Mesothelial cell of epicardium (in vitro differentiated cells): ENCODE measurements at places on chromosomes 11 and 22. TPM values are rescaled to one million over a fixed set of nuclear protein-coding genes. Genes with fewer than 3 reads are reported as not detected.

The TPH1 gene
- total RNA-seq: 0.54 to 1.4 TPM (median 0.54 TPM) in 3 replicates

The NPAS4 gene
- total RNA-seq: 1.00 to 1.2 TPM (median 1.1 TPM) in 3 replicates

The LIF gene
- total RNA-seq: 15.4 to 16.9 TPM (median 15.8 TPM) in 3 replicates

The ZP1 gene
- 0.16 to 0.31 TPM in 2 of 3 replicates, not detected in the other for total RNA-seq

The MAPK11 gene
- 5.9 to 8.4 TPM (median 8.3 TPM) in 3 replicates for total RNA-seq

The AIFM3 gene
- 2.4 to 3.2 TPM (median 2.5 TPM) in 3 replicates for total RNA-seq

The MAP4K2 gene
- 23.7 to 25.8 TPM (median 25.0 TPM) in 3 replicates for total RNA-seq

The APOC3 gene
- total RNA-seq: not detected in 3 replicates

DNA sequence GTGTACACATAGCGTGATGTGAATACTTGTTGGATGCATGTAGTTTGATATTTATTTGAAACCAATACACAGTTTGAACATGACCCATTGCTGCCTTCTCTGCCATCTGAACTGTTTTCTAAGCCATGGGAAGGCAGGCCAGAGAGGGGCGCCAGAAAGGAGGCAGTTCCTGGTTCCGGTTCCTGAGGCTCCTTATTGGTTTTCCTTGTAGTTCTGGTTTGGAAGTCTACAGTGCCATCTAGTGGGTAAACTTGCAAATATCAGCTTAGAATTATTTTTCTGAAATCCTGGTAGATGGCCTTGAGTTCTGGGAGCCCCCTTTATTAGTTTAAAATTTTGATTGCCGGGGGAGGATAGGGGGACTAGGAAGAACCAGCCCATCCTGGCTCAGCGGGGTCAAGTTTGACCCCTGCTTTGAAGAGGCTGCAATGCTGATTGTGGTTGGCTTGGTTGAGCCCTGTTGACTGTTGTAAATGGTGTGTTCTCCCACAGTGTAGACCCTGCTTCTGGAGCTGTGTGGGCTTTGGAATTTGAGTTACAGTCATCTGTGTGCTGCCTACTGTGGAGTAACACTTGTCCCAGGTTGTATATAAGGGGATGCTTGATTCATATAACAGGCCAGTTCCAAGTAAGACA lies 48.4 kb downstream of the GRAMD1B start:
- H3K4me3 ChIP-seq: no peak overlapping the region
- H3K36me3 ChIP-seq: no peaks in the 10 kb centered on the region
- H3K27me3 ChIP-seq: no peaks in the 10 kb centered on the region
- H3K27ac ChIP-seq: peak overlapping the region; percentile 19
- peaks cover 16% of the 10 kb centered on the region for H3K4me1 ChIP-seq

DNA sequence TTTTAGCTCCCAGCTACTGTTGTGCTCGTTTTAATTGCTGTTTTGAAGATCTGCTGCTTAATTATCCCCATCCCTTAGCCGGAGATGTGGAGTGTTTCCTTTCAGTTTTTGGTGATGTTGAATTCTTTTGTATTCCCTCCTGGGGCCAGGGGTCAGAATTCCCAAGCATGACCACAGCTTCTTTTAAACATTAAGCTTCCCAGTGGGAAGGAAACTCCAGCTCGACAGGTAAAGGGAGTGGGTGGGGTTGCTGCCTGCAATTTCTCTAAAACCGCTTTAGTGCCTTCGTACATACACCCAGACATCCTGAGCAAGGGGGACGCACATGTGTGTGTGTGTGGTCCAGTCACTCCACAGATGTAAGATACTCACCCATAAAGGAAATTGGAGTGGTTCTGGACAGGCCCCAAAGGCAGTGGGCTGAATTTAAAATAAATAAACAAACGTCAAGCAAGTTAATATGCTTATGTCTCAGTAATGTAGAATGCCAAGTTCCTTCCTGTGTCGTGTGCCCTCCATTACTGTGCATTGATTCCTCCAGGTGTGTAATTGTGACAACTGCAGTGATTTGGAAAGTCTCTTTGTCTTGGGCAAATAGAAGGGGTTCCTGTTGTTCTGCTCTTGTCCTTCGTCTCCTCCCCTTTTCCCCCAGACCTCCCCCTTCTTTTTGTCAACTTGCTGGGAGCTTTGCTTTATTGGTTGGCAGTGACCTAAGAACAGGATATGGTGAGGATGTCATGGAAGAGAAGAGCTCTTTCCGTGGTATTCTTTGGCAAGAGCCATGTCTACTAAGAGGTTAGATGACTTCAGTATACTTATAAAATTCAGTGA lies 19.2 kb upstream of the ADSL start:
- peaks cover 2% of the 10 kb centered on the region for H3K4me1 ChIP-seq
- no peak for DNase-seq
- H3K4me3 ChIP-seq: no peak overlapping the region
- H3K36me3 ChIP-seq: peaks cover 31% of the 10 kb centered on the region
- H3K27ac ChIP-seq: no peak overlapping the region

DNA sequence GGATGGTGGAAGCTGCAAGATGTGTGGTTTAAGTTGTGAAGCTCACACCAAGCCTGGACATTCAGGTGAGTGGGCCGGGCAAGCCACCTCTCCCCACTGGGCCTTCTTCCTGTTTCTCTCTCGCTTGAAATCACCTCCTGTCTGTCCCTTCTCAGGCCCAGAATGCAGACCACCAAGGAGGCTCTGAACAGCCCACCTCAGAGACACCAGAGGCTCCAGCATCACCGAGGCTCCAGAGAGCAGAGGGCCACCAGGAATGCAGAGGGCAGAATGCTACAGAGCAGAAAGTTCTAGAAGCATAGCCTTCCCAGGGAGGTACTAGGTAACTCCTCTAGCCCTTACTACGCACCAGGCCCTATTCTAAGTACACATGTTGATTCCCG lies 14.8 kb upstream of the IL2RB start:
- H3K36me3 ChIP-seq: no peaks in the 10 kb centered on the region
- no peak overlapping the region for H3K4me3 ChIP-seq
- H3K27me3 ChIP-seq: no peaks in the 10 kb centered on the region
- peaks cover 3% of the 10 kb centered on the region for H3K4me1 ChIP-seq
- DNase-seq: no peak

DNA sequence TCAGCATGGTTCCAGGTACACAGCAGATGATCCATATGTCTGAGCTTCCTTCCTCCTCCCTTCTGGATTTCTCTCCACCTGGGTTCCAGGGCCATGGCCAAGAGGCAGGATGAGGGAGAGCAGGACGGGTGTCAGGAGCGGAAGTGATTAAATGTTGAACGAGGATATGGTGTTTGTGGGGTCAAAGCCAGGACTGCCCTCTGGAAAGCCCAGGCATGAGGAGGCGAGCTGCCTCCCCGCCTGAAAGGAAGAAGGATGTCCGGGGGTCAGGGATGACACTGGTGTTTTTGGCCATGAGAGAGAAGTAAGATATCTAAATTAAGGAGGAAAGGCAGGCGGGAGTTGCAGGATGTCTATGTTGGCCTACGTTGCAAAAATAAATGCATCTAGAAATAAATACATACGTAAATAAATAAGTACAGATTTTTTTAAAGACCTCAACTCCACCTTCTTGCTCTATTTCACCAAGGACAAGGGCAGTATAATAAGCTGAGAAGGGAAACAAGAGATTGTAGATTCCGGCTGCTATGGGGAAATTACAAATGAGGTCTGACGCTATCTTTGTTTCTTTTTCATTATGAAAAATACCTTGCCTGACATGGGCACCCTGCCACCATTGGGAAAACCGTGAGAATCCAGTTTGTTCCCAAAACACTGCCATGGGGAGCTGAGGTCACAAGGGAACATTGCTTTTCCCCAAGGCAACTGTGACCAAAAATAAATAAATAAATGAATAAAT lies 27.6 kb upstream of the LIPT2 start:
- no peak overlapping the region for H3K27ac ChIP-seq
- H3K27me3 ChIP-seq: peaks cover 2% of the 10 kb centered on the region
- no peak for DNase-seq

- no peaks in the 10 kb centered on the region for H3K4me1 ChIP-seq
- H3K27ac ChIP-seq: no peak overlapping the region
- H3K27me3 ChIP-seq: peaks cover 10% of the 10 kb centered on the region
- DNase-seq: no peak
- H3K36me3 ChIP-seq: no peaks in the 10 kb centered on the region
Measured at GRCh38 chr11:109247071-109247470, 174.9 kb upstream of the C11orf87 start.

DNA sequence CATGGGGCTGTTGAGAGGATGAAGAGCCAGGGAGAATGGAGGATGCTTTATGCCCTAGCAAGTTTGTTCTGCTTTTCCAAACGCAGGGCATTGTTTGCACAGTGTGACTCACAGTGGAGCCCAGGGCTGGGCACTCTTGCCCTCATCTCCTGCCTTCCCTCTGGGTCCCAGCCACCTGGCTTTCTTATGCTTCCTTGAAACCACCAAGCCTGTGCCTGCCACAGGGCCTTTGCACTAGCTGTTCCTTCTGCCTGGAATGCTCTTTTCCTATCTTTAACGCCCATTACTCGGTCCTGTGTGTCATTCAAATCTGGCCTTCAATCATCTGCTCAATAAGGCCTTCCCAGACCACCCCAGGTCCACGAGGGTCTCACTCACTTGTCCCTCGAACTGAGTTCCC lies 46.9 kb upstream of the RFPL3 start:
- no peaks in the 10 kb centered on the region for H3K36me3 ChIP-seq
- no peak overlapping the region for H3K4me3 ChIP-seq
- H3K27ac ChIP-seq: no peak overlapping the region

DNA sequence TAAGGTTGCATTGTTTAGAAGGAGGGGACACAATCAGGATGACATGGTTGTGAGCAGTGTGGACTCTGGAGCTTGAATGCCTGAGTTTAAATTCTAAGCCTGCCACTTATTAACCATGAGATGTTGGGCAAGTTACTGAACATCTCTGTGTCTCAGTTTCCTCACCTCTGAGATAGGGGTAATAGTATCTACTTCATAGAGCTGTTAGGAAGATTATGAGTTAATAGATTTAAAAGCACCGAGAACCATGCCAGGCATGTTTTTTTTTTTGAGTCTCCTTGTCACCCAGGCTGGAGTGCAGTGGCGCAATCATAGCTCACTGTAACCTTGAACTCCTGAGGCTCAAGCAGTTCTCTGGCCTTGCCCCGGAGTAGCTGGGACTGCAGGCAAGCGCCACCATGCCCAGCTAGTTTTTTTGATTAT lies 33.3 kb downstream of the ST14 start:
- H3K27ac ChIP-seq: no peak overlapping the region
- H3K4me3 ChIP-seq: no peak overlapping the region
- DNase-seq: no peak
- peaks cover 7% of the 10 kb centered on the region for H3K36me3 ChIP-seq
- H3K27me3 ChIP-seq: no peaks in the 10 kb centered on the region

GRCh38 chr11:30432178-30432577 lies 109.3 kb downstream of the ARL14EP start:
- no peaks in the 10 kb centered on the region for H3K27me3 ChIP-seq
- peaks cover 44% of the 10 kb centered on the region for H3K4me1 ChIP-seq
- peak overlapping the region; percentile 89 for H3K27ac ChIP-seq
- H3K36me3 ChIP-seq: peaks cover 11% of the 10 kb centered on the region
- H3K4me3 ChIP-seq: no peak overlapping the region

GRCh38 chr22:20605328-20605727 lies 97.9 kb downstream of the MED15 start:
- no peak for DNase-seq
- peaks cover 8% of the 10 kb centered on the region for H3K4me1 ChIP-seq
- no peak overlapping the region for H3K27ac ChIP-seq

DNA sequence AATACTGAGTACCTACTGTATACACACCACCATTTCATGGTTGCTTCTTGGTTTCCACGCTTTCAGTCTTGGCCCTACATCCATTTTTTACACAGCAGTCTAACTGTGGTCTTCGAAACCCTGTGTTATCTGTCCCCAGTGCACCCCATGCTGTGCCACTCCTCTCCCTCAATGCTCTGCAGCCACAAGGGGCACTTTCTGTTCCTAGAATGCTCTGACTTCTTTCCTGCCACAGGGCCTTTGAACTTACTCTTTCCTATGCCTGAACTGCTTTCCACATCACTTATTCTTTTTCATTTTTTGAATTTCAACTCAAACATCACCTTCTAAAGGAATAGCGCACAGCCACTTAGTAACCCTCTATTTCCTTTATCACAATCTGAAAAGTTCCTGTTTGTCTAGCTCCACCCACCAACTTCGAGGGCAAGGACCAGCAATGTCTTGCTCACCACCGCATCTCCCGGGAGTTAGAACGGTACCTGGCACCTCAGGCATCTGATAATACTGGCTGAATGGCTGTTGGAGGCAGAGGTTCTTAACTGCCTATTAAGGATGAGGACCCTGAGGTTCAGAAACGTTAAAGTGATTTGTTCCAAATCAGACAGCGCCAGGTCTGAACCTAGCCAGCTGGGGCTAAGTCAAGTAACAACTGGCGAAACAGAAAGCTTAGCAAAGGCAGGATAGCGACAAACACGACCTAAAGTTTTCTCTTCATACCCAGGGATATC lies 568 bp downstream of the ALG8 start:
- H3K27me3 ChIP-seq: no peaks in the 10 kb centered on the region
- no peak for DNase-seq

GRCh38 chr11:134331354-134332188 lies at the start of gene GLB1L2:
Gene GLB1L2 (plus strand): TSS chr11:134331988. CDS start chr11:134332062, 74 bp downstream.
- H3K4me3 ChIP-seq: peak within 1 kb of the TSS; percentile 74
- H3K27me3 ChIP-seq: peaks cover 72% of the 10 kb centered on the region
- no peaks in the 10 kb centered on the region for H3K36me3 ChIP-seq
- H3K4me1 ChIP-seq: peaks cover 14% of the 10 kb centered on the region

DNA sequence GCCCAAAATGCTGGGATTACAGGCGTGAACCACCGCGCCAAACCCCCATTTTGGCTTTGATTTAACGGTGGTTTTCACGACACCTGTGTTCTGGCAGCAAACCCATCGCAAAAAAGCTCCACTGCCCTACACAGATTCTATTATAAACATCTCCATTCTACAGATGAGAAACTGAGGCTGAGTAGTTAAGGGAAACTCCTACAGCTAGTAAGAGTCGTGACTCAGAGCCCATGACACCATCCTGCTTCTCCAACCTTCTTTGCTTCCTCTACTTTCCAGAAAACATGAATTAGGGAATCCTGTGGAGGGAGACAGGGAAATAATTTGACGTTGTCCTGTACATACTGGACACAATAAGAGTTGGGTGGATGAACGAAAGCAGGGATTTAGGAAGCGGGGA lies 429 bp upstream of the SNX15 start:
- H3K4me3 ChIP-seq: peak overlapping the region; percentile 71
- H3K27me3 ChIP-seq: no peaks in the 10 kb centered on the region
- H3K36me3 ChIP-seq: no peaks in the 10 kb centered on the region
- no peak for DNase-seq

GRCh38 chr11:20739107-20739506 lies 69.7 kb downstream of the NELL1 start:
- DNase-seq: no peak
- H3K27me3 ChIP-seq: peaks cover 13% of the 10 kb centered on the region
- no peak overlapping the region for H3K27ac ChIP-seq
- H3K4me3 ChIP-seq: no peak overlapping the region
- H3K4me1 ChIP-seq: no peaks in the 10 kb centered on the region

GRCh38 chr11:37107831-37108230 lies 509.8 kb upstream of the RAG2 start:
- no peak overlapping the region for H3K27ac ChIP-seq
- no peaks in the 10 kb centered on the region for H3K27me3 ChIP-seq
- peaks cover 41% of the 10 kb centered on the region for H3K4me1 ChIP-seq
- no peaks in the 10 kb centered on the region for H3K36me3 ChIP-seq
- H3K4me3 ChIP-seq: no peak overlapping the region
- no peak for DNase-seq
